ENCODE measurements at places on chromosomes 1 and 21.
A peak's percentile ranks its signal among the peaks of the same experiment; 100 is the strongest.

DNA sequence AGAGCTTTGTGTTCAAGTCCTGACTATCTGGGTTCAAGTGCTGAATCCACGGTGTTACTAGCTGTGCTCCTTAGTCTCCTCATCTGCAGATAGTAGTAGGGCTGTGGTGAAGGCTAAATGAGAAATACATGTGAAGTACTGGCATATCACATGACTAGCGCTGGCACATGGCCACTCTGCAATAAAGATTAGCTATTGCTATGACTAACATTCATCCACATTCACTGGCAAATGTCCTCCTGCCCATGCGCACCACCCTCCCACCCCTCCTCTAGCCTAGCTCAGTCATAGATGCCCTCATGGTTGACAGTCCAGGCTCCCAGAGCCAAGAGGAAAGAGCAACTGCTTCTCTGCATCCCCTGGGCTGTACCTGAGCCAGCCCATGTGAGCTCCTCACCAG is 8.5 kb upstream of the COL8A2 start:
- DNase-seq, result peak; percentile 88

- no peak for DNase-seq
These were observed 131.6 kb upstream of the ZC3H12A start for GRCh38 chr1:37342736-37343135.

- no peak for DNase-seq
These were observed 91.8 kb downstream of the UCHL5 start for GRCh38 chr1:192967211-192967877.

GRCh38 chr1:177351361-177352108 is 180.8 kb downstream of the BRINP2 start:
- no peak for DNase-seq

DNA sequence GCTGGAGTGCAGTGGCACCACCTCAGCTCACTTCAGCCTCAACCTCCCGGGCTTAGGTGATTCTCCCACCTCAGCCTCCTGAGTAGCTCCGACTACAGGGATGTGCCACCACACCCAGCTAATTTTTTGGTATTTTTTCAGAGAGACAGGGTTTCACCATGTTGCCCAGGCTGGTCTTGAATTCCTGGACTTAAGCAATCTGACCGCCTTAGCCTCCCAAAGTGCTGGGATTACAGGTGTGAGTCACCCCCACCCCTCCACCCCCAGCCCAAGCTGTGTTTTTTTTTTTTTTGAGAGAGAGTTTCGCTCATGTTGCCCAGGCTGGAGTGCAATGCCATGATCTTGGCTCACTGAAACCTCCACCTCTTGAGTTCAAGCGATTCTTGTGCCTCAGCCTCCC is 75.4 kb downstream of the NKAIN1 start:
- DNase-seq, result no peak

- DNase-seq, result no peak
These were observed 66.7 kb upstream of the ANGPTL3 start for GRCh38 chr1:62530516-62531154.

DNA sequence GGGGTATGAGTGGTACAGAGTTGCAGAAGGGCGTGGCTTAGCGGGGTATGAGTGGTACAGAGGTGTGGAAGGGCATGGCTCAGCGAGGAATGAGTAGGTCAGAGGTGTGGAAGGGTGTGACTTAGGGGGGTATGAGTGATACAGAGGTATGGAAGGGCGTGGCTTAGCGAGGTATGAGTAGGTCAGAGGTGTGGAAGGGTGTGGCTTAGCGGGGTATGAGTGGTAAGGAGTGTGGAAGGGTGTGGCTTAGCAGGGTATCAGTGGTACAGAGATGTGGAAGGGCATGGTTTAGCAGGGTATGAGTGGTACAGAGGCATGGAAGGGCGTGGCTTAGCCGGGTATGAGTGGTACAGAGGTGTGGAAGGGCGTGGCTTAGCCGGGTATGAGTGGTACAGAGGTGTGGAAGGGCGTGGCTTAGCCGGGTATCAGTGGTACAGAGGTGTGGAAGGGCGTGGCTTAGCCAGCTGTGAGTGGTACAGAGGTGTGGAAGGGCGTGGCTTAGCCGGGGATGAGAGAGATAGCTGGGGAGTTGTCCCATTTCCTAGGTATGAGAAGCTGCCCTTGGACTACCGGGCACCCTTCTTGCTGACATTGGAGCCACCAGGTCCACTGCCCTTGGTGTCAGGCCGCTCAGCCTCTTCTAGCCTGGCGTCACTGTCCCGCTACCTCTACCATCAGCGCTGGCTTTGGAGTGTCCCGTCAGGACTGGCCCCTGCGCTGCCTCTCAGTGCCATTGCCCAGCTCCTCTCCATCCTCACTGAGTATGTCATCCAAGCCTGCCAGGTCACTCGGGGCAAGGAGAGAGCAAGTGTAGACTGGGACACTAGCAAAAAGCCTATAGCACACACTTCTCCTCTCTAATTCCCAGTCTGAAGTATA is 29.8 kb downstream of the HYI start:
- DNase-seq, result no peak

GRCh38 chr1:182614796-182615454 is 10.7 kb upstream of the RGS16 start:
- DNase-seq, result peak; percentile 73

DNA sequence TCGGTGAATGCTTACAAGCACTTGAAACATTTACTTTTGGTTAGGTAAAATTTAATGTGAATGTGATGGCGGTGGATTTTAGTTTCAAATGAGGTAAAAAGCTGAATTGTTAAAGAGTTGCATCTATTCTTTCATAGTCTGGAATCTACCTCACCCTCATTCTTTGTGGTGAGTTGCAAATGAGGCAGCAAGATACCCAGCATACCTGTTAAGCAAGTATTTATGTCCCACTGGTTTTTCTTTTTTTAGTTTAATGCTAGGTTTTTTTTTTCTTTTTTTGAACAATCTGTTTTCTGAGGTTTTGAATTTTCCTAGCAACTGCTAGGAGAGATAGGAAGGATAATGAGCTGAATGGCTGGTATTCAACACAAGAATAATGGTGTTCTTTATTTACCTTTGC is 127.9 kb upstream of the CACYBP start:
- no peak for DNase-seq

DNA sequence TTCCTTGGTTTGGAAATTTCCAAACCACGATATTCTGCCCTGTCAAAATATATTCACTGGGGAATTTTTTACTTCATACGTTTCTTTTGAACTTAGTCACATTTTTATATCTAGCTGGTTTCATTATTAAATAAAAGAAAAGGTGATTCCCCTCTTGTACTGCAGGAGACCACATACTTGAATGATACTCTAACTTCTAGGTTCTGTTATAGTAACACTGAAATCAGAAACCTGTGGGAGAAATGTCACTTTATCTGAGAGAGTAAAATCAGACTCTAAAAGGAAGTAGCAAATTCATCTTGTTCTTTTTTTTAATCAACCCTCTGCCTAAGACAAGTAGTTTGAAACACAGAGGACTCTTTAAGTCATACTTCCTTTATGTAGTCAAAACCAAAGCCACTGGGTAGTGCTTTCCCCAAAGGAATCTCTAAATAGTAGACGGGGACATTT is 34.4 kb downstream of the MRPL39 start:
- no peak for DNase-seq

GRCh38 chr1:116710420-116711262 is 43.1 kb upstream of the IGSF3 start:
- no peak for DNase-seq

DNA sequence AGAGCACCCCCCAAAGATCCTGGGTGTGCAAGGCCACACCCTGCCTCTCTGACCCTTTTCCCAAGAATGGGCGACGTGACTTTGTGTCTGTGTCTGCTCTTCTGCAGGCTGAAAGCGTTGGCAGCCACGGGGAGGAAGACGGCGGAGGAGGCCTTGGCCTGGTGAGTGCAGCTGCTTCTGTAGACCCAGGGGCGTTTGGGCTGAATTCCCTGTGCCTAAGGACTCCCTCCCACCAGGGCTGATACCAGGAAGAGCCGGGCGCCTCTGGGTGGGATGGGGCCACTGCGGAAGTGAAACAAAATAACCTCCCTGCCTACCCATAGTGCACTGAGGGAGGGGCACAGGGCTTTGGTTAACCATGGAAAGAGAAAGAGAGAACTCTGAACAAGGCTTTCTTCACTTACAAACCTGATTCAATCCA is 2.5 kb downstream of the UBASH3A start:
- no peak for DNase-seq

- no peak for DNase-seq
These were observed 10.2 kb upstream of the UBR4 start for GRCh38 chr1:19220080-19220846.

DNA sequence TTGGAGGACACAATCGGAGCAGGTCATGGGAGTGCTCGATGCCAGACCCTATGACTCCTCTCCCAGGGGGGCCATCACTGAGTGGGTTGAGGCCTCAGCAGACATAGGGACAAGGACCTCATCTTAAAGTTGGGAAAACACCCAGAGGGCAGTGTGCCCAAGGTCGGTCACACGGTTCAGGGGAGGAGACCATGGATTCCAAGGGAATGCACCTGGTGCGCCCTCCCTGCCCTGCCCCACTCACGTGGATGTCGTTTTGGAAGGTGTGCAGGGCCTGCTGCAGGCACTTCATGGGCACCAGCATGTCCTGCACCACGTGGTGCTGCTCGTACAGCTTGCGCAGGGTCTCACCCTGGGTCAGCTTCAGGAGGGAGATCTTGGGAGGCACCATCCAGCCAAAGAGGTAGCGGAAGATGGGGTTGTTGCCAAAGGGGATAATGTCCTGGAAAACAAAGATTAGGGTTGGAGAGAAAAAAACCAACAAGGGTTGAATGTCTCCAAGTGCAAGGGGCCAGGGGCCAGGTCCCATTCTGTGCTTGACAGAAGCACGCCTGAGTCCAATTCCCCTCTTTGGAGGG is 33.1 kb downstream of the DHCR24 start:
- DNase-seq, result no peak

DNA sequence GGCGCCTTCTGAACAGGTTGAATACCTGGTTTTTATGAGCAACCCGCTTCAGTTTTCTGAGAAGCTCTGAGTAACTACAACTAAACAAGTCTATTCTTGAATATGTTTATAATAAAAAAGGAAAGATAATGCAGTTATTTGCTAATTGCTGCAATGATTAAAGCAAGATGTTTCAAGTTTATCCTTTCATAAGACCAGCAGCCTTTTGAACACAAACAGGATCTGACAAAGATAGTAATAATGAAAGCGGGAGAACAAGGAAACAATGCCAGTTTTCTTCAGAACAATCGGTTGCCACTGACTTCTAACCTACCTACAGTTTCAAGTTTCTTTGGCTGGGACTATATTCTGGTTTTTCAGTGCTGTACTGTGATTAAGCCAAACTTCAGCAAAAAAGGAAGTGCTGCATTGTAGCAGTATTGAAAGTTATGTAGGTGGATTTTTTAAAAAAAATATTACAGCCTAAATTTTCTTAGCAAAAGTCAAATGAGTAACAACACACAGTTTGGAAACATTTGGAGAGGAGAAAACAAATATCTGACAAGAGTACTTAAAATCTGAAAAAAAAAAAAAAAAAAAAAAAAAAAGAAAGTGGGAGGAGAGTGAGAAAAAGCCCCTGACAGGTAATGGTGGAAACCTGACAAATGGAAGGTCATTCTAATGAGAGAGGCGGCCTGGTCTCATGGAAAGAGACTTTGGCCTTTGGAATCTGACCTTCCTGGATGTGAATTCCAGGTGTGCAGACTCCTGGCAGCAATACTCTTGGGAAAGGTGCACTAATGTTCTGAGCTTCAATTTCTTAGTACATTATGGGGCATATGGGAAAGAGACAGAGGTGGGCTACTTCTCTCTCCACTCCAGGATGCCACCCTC is 11.4 kb downstream of the KCNJ15 start:
- DNase-seq, result no peak

- DNase-seq, result no peak
These were observed 159.0 kb upstream of the ZNHIT6 start for GRCh38 chr1:85867189-85867588.

DNA sequence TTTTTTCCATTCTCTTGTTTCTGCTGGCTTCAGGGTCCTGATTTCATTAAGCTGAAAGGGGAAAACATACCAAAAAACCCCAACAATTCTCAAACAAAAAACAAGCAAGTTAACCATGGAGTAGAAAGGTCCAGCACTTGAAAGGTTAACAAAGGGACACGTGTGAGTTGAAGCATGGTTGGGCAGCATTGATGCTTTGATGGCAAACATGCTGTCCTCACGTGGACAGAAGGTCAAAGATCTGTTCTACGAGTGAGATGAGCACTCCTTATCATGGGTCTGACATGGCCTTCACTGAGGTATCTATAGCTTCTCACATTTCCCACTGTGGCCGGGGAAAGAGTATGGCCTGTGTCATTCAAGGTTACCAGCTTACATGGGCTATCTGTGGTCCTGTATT is 394.9 kb downstream of the HHAT start:
- no peak for DNase-seq

GRCh38 chr21:46229133-46229922 is 754 bp upstream of the LSS start:
- no peak for DNase-seq
